NCI-H748 treated with DMSO at 0.1 percent for 48 hours (cell line): ENCODE measurements at places on chromosomes 6 and 20.
A peak's percentile ranks its signal among the peaks of the same experiment; 100 is the strongest.

DNA sequence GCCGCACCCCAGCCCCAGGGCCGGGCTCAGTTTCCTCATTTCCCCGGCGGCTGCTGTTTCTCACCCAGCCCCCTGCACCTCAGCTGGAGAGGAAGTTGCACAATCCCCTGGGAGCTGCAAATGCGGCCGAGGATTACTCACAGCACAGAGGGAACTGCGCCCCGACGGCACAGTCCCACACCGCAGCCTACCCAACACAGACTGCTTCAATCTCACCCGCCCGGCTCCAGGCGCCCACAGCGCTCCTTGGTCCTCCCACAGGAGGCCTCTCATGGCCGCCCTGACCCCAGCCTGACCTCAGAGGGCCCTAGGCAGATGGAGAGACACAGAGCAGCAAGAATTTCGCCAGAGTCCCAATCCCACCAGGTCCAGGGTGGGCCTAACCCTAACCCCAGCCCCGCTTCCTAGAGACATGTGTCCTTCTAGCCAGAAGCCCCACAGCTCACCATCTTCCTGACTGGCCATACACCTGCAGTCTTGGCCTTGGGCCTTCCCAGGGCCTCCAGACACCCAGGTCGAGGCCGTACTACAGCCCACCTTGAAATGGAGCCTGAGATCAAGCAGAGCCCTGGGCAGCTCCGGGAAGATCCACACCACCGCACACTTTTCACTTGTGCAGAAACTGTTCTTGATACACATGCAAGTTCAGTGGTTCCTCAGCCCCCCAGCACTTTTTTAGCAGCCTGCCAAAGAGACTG, 11.7 kb downstream of the TFEB start:
- DNase-seq = no peak

DNA sequence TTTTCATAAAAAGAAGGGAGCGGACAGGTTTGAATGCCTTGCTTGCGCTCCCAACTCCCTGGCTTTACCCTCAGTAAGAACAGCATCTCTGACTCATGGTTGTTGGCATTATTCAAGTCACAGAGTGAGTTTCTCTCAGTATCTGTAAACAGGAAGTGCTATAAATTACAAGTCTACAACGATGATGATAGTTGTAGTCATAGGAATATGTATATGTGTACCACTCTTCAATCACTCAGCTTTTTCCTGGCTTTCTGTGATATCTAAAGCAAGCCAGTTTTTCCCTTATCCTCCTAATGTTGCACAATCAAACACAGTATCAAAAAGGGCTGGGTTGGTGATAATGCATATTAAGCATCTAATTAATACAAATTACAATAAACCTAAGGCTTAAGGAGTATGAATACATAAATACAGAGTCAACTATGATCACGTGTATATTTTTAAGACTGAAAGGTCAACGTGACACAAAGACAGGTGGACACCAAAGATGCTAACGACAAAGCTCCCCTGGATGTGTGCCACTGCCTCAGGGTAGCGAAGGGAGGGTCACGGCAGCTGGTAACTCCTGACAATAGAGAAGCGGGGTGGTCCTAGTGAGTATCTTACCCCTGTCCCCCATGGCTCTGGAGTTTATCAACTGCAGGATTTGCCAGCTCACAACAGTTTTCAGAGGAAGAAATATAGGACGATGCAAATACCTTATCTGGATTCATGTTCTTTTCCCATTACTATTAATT, 202.8 kb downstream of the BTBD9 start:
- DNase-seq = no peak

DNA sequence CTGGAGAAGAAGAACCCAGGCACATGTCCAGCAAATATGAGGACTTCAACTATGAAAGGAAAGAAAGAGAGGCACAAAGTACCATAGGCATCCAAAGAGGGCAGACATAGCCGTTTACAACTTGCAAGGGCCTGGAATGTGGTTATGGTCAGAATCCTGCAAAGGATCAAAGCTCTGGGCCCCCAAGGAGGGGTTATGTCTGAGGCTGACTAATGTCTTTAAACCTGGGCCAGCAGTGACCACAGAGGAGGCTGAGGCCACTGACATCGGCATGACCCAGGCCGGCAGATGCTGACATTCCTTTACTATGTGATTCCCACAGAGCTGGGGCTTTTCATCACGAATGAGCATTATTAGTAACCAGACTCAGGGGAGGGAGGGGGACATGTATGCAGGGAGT, 861.1 kb downstream of the DHX35 start:
- no peak for DNase-seq

DNA sequence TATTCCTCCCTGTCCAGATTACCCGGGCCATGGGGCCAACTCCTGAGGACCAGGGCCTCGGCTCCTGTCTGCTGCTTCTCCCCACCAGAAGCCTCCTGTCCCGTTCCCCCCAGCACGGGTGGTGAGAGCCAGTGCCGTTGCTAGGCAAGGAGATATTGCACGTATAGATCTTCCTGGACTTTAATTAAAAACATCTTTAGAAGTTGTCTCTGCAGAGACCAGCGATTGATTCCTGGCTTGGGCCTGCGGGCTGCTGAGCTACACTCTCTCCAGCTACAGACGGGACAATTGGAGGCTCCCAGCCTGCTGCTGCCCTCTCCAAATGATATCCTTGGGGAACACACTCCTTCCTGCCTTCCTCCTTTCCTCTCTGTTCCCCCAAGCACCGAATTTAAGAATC, 74.6 kb downstream of the CDH22 start:
- DNase-seq = no peak

DNA sequence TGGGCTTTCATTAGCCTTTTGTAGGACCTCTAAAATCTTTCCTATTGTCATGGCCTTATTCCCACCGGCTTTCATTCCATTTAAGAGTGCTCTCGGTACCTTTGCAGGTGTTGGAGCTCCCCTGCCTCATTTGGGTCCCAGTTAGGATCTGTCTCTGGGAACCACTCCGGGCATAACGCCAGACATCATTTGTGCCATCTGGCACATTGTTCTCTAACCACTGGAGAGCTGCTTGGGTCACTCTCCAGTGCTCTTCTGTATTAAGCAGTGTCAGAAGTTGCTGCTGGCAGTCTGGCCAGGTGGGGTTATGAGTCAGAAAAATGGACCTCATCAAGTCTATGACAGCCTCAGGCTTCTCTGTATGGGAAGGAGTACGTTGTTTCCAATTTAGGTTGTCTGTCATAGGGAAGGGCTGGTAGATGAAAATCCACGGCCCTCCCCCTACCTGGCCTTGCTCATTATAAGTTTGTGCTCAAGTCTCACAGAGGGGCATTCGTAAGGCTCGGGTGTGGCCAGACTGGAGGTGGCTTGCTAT, 62.9 kb upstream of the MOCS1 start:
- no peak for DNase-seq

DNA sequence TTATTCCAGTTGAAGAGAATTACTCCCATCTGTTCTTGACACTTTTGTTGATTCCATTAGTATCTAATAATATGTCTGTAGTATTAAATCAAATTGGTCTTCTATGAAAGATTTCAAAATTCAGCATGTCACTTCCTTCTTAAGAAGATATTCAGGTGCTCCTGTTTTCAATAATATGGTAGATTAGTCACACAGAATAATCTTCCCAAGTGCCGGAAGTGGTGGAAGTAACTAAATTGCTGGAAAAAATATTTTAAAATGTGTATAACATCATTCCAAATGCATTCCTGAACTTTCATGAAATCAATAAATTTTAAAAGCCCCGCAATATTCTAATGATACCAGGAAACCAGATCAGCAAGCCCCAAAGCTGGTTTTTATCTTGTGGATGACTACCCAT, 281.3 kb downstream of the EPM2A start:
- DNase-seq = no peak

DNA sequence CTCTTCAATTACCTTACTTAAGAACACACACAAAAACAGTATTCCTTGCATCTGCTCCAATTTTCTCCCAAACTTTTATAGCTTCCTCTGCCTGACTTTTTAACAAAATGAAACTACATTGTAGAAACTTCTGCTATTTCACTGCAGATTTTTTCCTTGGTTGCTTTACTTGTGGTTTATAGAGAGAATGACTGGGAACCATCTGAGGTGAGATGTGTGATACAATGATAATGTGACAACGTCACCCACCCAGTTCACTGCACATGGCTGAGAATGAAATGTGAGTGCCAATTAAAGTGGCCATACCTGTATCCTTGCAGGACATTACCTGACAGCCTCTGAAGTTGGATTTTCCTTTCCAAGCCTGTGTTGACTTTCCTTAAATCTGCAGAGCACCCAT, 258.4 kb downstream of the CD83 start:
- no peak for DNase-seq

DNA sequence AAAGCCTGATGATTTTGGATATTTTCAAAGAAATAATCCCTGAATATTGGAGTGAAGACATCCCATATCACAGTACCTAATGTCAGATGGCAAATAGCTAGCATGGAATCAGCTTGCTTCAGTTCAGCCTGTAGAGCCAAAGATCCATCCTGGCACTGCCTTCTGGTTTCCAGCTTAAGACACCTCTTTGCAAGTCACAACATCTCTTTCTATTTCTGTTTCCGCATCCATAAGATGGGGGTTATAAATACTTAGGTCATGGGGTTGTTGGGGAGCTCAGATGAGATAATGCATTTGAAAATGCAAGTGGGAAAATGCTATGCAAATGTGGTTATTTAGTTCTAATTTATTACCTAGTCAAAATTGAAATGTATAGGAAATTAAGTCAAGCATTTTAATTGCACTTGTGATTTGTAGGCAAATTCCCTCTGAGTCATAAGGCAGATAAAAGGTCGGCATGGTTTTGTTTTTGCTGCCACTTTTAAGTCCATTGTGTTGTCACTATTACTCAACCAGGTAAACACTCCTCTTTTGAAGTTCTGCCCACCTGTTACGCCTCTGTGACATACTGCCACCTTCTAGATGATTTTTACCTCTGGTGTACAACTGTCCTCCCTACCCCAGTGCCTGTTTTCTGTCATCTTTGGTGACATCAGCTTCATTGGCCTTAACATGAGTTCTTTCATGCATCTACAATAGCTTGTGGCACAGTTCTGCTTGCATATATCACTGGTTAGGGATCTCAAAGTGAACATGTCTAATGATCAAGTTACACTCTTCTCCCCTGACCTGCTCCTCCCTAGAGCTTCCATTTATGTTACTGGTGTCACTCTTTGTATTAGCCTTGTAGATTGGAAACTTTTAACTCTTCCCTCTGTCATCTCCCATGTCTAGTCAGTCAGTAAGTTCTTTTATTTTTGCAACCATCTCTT, 96.6 kb downstream of the CDKAL1 start:
- peak; percentile 90 for DNase-seq

DNA sequence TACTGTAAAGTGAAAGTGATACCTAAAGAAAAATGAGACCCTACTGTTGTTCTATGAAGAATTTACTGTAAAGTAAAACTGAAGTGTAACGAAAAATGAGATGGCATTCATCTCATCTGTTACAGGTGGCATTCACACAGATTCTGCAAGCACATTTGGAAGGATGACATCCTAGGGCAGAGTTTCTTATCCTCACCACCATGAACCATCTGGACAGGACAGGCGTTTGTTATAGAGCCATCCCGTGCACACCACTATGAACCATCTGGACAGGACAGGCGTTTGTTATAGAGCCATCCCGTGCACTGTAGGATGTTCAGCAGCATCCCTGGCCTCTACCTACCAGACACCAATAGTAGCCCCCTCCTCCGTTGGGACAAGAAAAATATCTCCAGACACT, 294.8 kb downstream of the GMDS start:
- no peak for DNase-seq

GRCh38 chr6:2575236-2575635, 175.5 kb downstream of the MYLK4 start:
- DNase-seq = no peak

DNA sequence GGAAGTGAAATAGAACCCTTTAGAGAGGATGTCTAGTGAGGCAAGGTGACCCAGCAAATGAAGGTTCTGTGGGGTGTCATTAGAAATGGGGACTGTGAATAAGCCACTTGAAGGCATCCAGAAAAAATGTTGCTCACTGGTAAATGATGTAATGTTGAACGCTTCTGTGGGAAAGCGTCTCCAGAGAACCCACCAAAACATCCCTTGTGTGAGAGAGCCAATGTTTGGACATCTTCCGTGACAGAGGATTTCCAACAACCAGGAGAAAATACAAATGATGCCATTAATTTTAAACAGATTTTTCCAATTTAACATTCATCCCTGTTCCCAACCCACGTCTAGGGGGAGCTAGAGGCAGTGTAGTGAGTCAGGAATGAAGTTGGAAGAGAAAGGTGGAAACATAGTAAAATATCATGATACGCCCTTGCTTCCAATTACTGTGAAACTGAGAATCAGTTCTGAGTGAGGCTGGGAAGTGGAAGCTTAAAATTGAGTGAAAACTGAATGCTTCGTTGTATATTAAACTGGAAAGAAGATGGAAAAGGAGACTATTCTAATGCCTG, 584.2 kb downstream of the CD109 start:
- no peak for DNase-seq

- DNase-seq = no peak
These were observed 126.6 kb downstream of the DOK5 start for GRCh38 chr20:54601831-54602515.

DNA sequence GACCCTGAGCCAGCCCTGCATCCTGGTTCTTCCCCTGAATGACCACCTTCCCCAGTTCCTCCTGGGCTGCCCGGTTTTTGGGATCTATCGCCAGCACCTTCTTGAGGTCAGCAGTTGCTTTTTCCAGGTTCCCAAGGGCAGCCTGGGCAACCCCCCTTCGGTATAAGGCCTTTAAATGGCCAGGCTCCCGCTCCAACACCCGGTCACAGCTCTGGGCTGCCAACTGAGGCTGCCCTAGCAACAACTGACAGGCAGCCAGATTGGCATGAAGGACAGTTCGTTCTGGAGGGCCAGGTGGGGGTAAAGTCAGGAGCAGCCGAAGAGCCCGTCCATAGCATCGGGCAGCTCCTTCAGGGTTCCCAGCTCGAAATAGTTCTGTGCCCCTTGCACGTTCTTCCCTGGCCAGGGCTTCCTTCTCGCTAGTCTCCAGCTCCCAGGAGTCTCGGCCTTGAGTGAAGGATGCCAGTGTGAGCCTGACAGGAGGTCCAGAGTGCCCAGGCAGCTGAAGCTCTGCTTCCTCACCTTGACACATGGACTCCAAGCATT, 778 bp upstream of the ATF6B start:
- DNase-seq = no peak

- DNase-seq = no peak
These were observed 37.1 kb upstream of the RPS6KA2 start for GRCh38 chr6:166664135-166664534.

DNA sequence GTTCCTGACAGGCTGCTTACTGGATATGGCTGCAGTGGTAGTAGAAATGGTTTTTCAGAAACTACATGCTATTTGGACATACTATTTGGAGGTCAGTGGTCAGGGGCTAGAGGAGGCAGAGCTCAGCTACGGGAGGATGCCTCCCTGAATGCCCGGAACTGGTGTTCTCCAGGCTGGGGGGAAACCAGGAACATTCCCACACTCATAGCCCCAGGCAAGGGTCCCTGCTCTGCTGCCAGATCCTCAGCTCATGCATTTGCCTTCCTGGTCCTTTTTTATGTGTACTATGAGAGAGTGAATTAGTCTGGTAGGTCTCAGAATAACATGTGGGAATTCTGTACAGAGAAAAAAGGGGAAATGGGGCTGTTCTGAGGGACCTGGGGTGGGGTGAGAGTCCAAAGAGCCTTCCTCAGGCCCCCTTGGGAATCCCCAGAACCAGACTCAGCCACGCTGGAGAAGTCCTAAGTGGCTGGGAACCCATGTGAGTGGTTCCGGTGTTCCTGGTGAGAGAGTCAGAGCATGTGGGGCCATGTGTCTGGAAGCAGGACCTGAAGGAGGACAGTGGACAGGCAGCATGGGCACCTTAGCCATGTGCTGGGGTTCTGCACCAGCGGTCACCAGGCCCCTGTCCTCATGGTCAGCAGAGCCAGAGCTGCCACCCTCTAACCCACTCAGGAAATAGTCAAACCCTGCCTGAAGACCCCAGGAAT, 58.0 kb upstream of the MYL9 start:
- DNase-seq = no peak
